ENCODE measurements at places on chromosomes 13 and 19. TPM values are rescaled to one million over a fixed set of nuclear protein-coding genes. Genes with fewer than 3 reads are reported as not detected.

Gene ACTN4
- total RNA-seq: 631 TPM

Gene PTH2
- not detected for total RNA-seq

Gene ZNF571
- 7.9 TPM for total RNA-seq

Gene ZNF547
- 6.5 TPM for total RNA-seq

Gene CNN1
- total RNA-seq: not detected

Gene SIGLEC8
- not detected for total RNA-seq

Gene FAM216B
- not detected for total RNA-seq
